ENCODE measurements at places on chromosomes 13 and 19. TPM values are rescaled to one million over a fixed set of nuclear protein-coding genes. Genes with fewer than 3 reads are reported as not detected.

The CEACAM21 gene
- total RNA-seq: 3.5 TPM

The ZNF439 gene
- total RNA-seq: 15.8 TPM

The OR7D2 gene
- 0.12 TPM for total RNA-seq

The SIGLECL1 gene
- total RNA-seq: not detected

The TPTE2 gene
- total RNA-seq: not detected

The KIR2DL1 gene
- total RNA-seq: not detected

The PALM gene
- total RNA-seq: 74.6 TPM

The ZNF208 gene
- 33.8 TPM for total RNA-seq
